Occipital lobe (tissue), 3 donors: ENCODE measurements at places on chromosomes 13 and 19.

GRCh38 chr13:20787180-20787579, 13.4 kb upstream of the EEF1AKMT1 start:
- no peak for DNase-seq

DNA sequence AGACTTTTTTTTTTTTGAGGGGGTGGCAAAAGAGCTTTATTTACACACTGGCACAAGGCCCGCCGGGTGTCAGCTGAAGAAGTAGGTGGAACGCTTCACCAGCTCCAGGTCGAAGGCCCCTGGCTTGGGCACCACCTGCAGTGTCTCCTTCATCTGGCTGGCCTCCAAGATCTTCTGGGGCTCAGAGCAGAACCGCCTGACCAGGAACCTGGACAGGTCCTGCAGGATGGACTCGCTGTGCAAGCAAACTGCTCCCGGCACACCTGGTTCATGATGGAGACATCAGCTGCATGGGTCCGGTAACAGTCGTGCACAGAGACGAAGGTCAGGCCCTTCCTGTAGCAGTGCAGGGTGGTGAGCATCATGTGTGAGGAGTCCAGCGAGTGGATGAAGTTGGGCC, 4.4 kb upstream of the CYP4F2 start:
- DNase-seq: no peak

DNA sequence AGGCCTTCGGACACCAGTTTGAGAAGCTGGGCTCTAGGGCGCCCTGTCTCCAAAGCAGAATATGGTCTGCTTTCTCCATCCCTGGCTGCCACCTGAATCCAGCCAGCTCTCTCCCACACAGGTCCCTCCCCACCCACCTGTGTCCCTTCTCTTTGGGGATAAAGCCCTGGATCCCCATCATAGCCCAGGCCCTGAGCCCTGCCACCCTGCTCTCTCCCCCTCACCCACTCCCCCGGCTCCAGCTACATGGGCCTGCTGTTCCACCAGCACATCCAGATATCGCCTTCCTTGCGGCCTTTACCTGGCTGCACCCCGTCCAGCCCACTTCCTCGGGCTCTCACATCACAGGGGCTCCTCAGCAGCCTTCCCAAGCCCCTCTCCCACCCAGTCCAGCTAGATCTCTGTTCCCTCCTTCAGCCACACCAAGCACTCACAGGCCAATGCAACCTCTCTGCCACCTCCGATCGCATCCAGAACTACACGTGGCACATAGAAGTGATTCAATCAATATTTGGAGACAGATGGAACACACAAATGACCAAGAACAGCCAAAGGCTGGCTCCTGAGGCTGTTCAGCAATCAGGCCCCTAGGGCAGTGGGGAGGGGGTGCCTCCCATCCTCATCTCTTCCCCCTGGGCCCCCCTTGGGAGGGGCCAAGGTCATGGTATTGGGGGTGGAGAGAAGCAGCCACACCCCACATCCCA, 7.6 kb downstream of the AKT2 start:
- DNase-seq: no peak

- DNase-seq: no peak
These were observed 28.4 kb downstream of the MCF2L start for GRCh38 chr13:112997188-112998130.

GRCh38 chr13:112346173-112346898, 29.8 kb upstream of the SPACA7 start:
- no peak for DNase-seq

- DNase-seq: no peak
These were observed 13.3 kb downstream of the CD70 start for GRCh38 chr19:6577476-6578125.

GRCh38 chr13:65613004-65613403, 1617.1 kb downstream of the PCDH9 start:
- DNase-seq: no peak

GRCh38 chr19:4403005-4403761, 743 bp downstream of the CHAF1A start:
- no peak for DNase-seq

- DNase-seq: no peak
These were observed 6.7 kb upstream of the GNA15 start for GRCh38 chr19:3129112-3129511.

DNA sequence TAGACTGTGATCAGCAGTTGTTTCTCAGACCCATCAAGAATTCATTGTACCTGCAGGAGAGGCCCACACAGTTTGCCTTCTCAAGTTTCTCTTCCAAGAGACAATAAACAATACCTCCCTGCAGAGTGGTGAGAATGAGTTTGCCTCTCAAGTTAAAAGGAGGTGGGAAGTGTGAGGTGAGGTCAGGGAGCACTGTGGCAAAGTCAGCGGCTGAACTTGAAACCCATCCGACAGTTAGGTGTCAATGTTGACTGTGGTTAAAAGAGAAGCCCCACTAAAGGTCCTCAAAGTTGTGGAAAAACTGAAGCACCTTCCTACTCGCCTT, 72.9 kb upstream of the TSC22D1 start:
- no peak for DNase-seq

- DNase-seq: no peak
These were observed 228.2 kb downstream of the LHFPL6 start for GRCh38 chr13:39374741-39375189.

DNA sequence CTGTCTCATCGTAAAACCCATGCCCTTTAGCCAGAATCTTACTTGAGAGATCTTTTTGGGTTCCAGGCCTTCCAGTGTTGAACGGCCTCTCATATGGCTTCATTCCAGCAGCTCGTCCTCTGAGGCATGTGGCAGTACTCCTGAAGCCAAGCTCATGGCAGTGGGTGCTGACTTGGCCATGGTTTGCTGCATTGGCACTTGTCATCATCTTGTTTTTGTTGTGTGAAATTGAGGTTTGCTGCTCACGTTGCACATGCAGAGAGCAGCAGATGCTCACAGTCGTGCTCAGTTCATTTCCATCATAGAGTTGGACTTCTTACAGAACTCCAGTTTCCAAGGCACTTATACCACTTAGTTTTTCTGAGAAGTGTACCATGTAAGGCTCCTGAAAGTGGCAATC, 14.9 kb downstream of the TEX29 start:
- DNase-seq: no peak

- peak; percentile 7 for DNase-seq
These were observed 10.6 kb upstream of the RETN start for GRCh38 chr19:7658219-7658686.

DNA sequence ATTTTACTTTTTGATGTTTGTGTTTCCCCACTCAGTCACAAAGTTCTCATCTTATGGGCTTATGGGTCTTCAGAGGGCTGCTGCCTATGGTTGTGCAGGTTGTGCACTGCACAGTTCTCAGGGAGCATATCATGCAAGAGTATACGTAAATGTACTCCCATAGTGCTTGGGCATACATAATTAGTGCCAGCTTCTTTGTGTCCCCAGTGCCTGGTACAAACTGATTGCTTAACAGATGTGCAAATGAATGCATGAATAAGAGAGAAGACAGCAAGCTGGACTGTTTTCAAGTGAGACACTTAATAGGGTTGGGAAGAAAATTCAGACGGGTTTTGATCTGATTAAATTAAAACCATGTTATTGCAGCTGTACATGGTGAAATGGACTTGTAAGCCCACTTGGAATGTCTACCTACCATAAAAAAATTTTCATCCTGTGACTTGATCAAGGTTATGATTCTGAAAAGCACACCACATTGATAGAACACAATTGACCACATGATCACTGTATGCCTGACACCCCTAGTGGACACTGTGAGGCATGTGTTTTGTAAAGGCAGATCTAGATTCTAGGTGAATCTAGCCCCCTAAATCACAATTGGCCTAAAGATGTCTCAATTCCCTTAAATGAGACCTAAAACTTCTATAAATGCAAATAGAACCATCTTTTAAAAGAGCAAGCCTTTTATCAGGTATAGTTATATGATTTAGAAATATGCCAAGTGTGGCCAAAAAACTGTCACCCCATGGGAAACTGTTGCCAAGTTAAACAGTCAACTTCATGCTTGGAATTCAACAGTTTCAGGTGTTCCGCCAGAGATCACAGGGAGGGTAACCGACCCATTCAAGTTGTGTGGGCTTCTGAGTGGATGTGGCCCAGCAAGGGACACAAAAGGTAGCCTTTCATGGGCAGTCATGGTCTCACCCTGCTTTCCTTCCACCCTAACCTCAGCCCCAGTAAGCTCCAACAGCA, 27.9 kb downstream of the FAM124A start:
- DNase-seq: no peak

DNA sequence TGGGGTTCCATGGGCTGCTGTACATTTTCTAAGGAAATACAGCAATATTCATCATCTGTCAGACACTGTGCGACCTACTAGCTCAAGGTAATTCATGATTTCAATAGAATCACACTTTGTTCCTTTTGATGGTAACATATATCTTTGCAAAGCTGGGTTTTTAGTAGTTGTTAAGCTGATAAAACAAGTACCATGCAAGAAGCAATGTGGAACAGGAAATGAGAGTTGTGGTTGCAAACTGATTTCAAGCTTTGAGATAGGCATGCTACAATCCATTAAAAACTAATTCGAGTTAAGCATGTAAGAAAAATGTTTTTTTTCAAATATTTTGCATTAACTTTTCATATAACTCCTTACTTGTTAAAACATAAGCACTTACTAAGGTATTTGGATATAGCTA, 6.8 kb upstream of the MBNL2 start:
- DNase-seq: no peak

DNA sequence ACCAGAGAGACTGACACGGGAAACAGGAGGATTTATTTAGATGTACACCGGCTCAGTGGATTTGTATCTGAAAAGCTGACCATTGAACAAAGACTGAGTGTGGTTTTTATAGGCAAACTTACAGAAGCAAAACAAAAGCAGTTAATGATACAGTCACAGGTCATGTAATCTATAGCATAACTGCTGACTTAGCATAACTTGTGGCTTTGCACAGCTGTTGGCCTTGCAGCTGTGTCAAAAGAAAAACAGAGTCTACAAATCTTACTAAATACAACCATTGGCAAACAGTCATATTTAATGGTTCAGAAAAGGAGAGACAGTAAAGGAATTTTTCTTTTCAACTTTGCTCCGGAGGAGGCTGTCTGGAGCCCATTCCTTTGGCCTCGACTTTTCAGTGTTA, 2.3 kb upstream of the ILF3 start:
- no peak for DNase-seq

DNA sequence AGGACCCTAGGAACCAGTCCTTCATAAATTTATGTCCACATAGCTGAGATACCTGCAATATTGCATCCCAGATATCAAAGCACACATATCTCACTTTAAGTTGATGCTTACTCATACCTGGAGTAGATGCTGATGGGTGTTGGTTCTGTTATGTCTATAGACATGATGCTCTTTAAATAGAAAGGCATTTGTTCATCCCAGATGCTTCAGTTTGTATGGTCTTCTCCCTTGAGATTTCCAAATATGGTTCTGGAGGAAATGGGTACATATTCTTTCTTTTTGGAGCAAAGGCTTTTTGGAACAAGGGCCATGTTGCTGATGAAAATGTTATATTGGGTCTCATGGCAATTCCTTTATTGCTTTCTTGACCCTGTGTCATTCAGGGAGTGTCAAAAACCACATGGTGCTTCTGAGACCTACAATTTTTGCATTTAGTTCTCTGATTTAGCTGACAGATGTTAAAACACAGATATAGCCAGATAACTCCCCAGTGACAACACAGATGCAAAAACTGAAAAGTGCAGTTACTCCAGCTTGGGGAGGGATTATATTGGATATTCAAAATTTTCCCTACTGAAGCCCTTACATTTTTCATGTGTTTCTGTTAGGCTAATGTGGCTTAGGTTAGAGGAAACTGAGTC, 211.4 kb downstream of the KCNRG start:
- DNase-seq: no peak

DNA sequence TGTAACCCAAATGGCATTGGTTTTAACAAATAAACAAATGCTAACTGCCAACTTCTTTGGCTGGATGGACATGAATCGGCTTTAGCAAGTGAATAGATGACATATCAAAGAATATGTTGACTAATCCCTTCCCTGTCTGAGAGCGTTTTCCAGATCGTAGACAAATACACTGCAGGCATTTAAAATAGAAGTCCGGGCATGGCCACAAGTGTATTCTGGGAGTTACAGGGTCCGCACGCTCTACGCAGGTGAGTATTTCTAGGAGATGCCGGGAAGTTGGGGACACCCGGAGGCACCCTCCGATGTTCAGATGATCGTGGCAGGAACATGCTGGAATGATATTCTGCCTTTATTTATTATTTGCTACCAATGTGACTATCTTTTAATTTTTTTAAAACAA, 53.2 kb upstream of the ZNF536 start:
- no peak for DNase-seq

- no peak for DNase-seq
These were observed 1.5 kb upstream of the S1PR5 start for GRCh38 chr19:10518444-10519361.

- no peak for DNase-seq
These were observed 130.0 kb downstream of the ATP11A start for GRCh38 chr13:112819816-112820215.

- DNase-seq: no peak
These were observed 34.9 kb downstream of the ZNF726 start for GRCh38 chr19:23949611-23950010.

DNA sequence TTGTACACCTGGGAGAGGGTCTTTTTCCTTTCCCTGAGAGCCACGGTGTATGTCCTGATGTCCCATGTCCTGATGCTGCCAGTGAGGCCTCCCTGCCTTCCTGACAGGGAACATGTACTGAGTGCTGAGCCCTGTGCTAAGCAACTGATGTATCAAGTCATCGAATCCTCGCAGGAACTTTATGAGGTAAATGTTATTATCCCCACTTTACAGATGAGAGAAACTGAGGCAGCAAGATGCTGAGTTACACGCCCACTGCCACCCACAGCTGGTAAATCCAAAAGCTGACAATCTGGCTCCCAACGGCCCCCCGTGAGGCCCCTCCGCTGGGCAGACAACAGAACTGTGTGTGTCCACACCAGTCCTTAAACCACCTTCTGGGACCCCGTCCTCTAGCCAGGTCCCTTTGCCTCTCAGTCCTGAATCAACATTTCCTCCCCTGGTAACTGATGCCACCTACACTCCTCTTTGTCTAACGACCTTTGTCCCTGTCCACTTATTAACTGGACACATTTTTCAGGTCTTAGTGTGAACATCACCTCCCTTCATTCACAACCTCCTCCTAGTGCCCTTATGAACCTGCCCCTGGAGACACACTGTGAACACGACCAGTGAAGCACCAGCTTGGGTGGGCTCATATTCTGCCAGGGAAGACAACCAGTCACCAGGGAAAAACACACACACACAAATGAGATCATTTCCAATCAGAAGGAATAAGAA, 5.4 kb upstream of the VSIG10L start:
- DNase-seq: no peak

GRCh38 chr19:10288662-10289166, 1.0 kb upstream of the ICAM5 start:
- peak; percentile 11 for DNase-seq

- DNase-seq: no peak
These were observed 9.6 kb downstream of the STARD13 start for GRCh38 chr13:33275916-33276315.

- no peak for DNase-seq
These were observed 28.4 kb upstream of the CCNP start for GRCh38 chr19:40254714-40255418.
